Testis (tissue), 5 donors: ENCODE measurements at places on chromosomes 12 and 14. TPM values are rescaled to one million over a fixed set of nuclear protein-coding genes. Genes with fewer than 3 reads are reported as not detected.

DNA sequence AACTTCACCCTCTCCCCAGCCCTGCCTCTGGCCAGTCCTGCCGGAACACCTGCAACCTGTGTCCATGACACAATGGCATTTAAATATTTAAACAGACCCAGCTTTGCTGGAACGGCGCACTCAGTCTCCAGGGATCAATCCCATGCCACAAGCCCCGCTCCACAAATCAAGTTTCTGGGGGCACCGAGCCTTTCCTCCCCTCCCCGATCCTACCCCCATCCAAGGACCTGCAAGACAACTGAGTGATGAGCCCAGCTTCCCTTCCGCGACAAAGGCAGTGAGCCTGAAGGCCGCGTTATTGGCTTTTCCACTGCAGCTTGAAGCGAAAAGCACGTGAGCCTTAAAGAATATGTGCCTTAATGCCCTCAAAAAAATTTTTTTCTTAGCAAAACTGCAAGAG lies 185.7 kb downstream of the DPF3 start:
- no peak for DNase-seq

The SLC5A8 gene
- total RNA-seq = 0.71 TPM

DNA sequence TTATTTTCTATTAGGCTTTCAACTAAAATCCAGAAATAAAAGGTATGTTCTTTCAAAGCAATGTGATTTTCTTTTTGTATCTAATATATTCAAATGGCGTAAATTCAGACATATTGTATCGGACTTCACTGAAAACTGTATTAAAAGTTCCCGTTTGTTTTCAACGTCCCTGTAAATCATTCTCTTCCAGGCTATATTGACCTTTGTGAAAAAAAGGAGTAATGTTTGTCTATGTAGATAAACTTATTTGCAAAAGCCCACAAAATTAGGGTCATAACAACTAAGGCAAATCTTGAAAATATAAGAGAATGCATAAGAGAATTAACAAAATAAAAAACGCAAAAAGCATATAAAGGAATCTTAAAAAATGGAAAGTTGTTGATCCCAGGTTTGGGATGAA lies 1492.4 kb downstream of the AACS start:
- no peak for DNase-seq

The TAS2R8 gene
- total RNA-seq = not detected

DNA sequence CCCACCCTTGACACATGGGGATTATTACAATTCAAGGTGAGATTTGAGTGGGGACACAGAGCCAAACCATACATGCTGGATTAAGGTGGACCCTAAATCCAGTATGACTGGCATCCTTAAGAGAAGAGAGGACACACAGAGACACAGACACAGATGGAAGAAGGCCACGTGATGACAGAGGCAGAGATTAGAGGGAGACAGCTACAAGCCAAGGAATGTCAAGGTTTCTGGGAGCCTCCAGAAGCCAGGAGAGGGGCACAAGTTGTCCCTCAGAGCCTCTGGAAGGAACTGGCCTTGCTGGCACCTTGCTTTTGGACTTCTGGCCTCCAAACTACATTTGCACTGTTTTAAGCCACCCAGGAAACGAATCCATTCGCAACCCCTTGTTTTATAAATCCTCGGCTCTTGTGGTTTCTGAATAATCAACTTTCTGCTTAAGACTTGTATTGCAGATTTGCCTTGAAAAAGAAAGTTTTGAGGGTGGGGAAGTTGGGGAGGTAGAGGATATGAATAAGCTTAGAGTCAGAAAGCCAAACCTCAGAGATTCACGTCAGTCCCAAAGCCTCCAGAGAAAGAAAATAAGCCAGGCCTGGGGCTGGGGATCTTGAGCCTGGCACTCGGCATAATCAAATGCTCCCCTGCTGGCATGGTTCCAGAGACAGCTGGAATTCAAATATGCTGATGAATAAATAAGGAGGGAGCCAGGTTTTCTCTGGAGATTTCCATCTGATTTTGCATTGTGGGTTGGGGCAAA lies 224.2 kb upstream of the PWP1 start:
- DNase-seq = no peak

GRCh38 chr14:65160091-65160490 lies 57.8 kb upstream of the MAX start:
- DNase-seq = no peak

GRCh38 chr12:15602051-15602672 lies 187.0 kb downstream of the EPS8 start:
- DNase-seq = no peak

GRCh38 chr12:68198507-68199086 lies 27.0 kb downstream of the IL26 start:
- DNase-seq = no peak

The RTL1 gene
- total RNA-seq = 1.2 TPM
